ENCODE measurements at places on chromosomes 2 and 18.

DNA sequence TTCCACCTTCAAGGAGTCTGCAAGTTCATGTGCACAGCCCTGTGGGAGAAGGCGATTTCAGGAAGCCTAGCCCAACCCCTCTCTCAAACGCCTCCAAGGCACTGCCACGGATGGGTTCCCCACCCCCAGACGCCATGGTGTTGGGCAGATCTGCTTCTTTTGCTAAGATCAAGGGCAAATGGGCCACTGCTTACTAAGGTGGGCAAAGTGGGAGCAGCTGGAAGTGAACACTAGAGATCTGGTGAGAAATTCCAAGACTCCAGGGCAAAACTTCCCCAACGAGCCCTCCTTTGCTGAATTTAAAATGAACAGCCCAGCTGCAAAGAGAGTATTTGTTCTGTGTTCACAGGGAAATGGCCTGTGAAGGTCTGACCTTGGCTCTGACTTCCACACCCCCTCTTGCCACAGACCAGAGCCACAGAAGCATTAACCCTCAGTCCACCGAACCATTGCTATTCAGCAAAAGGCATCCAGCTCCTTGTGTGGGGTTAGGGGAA is 45.1 kb upstream of the ZBTB7C start:
- DNase-seq: no peak

DNA sequence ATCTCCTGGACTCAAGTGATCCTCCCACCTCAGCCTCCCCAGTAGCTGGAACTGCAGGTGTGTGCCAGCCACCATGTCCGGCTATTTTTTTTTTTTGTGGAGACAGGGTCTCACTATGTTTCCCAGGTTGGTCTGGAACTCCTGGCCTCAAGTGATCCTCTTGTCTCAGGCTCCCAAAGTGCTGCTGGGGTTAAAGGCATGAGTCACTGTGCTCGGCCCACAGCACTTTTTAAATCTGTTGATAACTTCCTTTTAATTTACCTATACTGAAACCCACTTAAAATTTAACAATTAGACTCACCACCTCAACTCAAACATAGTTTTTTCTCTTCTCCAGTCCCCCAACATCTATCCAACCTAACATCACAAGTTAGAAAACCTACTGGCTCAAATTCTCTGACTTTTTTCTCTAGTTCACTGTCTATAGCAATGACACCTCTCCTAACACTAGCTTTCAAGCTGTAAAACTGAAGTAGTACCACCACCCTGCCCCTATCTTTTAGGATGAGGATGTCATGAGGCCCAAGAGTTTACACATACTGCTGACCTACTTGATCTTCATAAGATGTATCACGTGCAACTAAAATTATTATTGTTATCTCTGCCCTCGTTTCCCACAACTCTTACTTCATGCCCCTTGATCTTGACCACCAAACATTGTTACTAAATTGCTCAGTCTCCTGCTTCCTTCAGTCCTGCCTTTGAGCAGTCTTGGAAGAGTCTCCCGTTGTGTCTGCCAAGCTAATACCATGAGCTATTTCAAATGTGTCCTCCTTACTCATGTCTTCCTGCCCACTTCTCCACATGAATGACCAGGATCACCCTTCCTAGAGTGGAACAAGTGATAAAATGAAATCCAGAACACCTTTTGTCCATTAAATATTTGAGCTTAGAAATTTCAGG is 142.3 kb upstream of the ZFP36L2 start:
- DNase-seq: no peak

GRCh38 chr18:62152844-62153243 is 34.0 kb downstream of the PIGN start:
- DNase-seq: no peak

GRCh38 chr2:223313101-223313500 is 261.1 kb downstream of the KCNE4 start:
- DNase-seq: no peak

DNA sequence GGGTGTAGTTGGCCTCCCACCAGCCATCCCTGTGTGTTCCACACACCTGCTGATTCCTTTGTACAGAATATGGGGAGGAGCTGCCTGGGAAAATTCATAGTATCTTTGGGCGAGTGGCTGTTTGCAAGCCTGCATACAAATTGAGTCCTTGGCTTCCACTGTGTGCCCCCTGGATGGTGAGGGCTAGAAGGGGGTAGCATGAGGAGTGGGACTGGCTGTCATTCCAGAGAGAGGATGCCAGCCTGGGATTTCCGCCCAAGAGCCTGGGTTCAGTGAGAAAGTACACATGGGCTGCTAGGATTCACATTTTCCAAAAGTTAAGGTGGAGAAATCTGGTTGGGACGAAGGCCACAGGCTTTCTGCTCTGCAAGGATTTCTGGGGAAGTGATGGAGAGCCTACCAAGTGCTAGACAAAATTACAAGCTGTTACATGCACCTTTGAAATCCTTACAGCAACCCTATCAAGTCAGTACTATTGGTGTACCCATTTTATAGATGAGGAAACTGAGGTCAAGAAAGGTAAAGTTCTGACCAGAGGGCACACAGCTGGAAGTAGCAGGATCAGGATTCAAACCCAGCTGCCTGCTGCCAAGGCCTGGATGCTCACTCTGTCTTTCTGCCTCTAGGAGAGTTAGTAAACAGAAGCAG is 606 bp upstream of the TOGARAM2 start:
- no peak for DNase-seq

- DNase-seq: no peak
These were observed 33.3 kb upstream of the TTC27 start for GRCh38 chr2:32594573-32594972.

GRCh38 chr2:163187995-163188655 is 349.6 kb upstream of the KCNH7 start:
- no peak for DNase-seq

DNA sequence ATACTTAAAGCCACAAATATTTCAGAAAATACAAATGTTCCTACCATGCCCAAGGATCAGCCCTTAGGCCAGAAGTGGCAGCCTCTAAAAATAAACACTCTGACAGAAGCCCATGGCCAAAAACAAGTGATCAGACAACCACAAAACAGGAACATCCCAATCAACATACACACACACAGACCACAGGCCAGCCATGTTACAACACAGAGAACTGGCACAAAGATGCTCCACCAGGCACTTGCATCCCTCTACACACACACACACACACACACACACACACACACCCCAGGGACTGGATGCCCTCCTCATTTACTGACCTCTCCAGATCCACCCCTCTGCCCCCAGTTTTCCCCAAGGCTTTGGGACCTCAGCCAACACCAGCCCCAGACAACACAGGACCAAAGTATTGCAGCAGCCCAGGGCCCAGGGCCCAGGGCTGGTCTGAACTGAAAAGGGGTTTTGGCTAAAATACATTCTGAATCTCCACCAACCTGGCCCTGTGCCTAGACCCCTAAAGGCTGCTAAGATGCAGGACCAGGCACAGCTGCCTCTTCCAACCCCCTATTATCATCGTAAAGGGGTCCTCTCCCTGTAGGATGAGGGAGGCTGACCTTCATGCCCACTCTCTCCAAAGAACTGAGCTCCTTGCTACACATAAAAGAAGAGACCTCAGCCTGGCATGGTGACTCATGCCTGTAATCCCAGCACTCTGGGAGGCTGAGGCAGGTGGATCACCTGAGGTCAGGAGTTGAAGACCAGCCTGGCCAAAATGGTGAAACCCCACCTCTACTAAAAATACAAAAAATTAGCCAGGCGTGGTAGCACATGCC is 151.4 kb downstream of the TNS1 start:
- no peak for DNase-seq

DNA sequence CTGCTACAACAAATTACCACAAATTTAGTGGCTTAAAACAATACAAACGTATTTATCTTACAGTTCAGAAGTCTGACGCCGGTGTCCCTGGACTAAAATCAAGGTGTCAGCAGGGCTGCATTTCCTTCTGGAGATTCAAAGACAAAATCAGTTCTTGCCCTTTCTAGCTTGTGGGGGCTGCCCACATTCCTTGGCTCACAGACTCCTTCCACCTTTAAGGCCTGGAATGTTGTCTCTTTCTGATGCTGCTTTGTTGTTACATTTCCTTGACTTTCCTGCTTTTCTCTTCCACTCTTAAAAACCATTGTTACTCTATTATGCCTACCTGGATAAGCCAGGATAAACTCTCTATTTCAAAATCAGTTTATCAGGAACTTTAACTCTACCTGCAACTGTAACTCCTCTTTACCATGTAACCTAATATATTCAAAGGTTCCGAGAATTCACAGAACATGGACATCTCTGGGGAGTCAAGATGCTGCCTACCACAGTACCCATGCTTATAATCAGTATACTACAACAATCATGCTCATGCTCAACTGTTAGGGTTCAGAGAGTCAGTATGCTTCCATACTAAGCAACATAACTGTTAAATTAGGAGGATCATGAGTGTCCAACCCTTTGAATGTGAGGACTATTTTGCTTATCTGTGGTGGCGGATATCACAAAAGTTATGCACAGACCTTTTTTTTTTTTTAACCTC is 27.4 kb downstream of the YES1 start:
- DNase-seq: no peak

GRCh38 chr2:54387059-54387991 is 68.8 kb upstream of the SPTBN1 start:
- DNase-seq: no peak

- DNase-seq: no peak
These were observed 21.7 kb downstream of the REV1 start for GRCh38 chr2:99468155-99468554.

- DNase-seq: peak; percentile 70
These were observed 365 bp downstream of the CUL3 start for GRCh38 chr2:224584785-224585210.

- no peak for DNase-seq
These were observed 68.9 kb downstream of the VAPA start for GRCh38 chr18:9982711-9983110.

GRCh38 chr18:49175071-49175470 is 224.3 kb upstream of the SMAD7 start:
- DNase-seq: no peak

- DNase-seq: no peak
These were observed 7.2 kb downstream of the CCDC68 start for GRCh38 chr18:54952026-54952425.

DNA sequence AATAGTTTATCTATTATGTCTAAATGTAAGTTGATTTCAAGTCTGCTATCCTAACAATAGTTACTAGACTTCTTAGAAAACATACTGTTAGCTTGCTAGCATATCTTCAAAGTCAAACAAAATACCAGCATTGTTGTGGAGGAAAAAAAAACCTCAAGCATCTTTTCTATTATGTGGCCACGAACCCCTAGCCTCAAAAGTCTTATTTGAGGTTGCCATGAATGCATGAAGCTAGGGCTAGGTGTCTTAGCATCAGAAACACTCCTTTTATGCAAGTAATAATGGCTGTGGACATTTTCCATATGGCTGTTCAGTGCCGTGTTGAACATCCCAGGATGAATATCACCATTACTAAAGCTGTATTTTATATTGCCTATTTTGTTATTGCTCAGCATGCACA is 86.6 kb upstream of the OTX1 start:
- no peak for DNase-seq

DNA sequence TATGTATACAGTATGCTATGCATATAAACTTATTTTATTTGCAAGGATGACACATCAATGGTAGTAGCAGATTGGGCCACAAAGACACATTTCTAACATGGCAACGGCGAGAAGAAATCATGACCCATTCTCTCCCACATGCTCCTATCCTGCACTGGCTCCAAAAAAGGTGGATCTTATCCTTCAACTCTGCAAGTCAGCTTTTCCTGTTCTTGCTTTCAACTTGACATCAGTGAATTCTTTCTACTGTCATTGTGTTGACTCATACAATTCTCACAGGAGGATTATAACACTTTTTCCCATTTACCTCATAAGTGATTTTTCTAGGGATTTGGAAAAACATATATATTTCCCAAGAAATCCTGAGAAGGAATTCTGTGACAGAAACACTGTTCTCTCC is 53.1 kb downstream of the ACVR1 start:
- no peak for DNase-seq

- DNase-seq: no peak
These were observed 134.5 kb downstream of the RHBDD1 start for GRCh38 chr2:226970362-226970761.

DNA sequence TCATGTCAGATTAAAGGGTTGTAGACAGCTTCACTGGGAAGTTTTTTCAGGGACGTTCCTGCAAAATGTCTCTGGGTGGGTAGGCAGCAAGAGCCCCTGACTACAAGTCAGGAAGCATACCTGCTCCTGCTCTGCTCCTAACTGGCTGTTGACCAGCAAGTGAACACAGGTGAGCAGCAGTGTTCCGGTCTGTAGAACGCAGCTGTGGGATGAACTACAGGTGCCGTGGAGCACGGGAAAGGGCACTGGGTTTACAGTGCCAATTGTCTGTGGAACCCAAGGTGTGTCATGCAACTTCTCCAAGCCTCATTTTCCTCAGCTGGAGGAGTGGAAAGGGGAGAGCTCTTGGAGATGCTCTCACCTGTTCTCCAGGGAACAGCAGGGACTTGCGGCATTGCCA is 6.6 kb downstream of the ASB18 start:
- no peak for DNase-seq

- no peak for DNase-seq
These were observed 34.1 kb downstream of the ITGB1BP1 start for GRCh38 chr2:9388950-9389911.

DNA sequence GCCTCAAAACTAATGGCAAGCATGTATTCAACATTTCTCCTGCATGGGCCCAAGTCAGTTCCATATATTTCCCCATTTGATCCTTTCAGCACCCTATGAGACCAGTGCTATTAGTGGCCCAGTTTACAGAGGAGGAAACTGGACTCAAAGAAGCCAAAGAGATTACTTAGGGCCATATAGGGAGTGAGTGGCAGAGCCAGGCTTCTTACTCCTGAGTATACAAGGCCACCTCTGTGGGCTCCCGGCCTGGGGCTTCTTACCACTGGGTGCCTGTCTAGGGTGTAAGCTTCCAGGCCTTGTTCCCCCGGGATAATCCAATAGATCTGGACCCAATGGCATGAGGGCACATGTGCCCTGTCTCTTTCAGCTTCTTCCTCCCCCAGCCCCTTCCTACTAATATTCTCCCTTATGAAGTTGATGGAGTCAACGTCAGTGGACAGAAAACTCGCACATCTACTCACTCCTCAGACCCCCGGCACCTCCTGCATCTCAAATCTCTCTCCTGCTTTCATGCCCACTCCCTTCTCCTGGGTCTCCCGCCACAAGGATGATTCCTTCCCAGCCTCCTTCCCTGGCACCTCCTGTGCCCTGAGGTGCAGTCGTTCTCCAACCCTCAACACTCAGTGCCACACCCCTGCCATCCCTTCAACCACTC is 222.6 kb downstream of the ANAPC1 start:
- no peak for DNase-seq
